ENCODE measurements at places on chromosomes 4 and X.

- DNase-seq: no peak
Measured at GRCh38 chrX:80602036-80602860, 182.0 kb downstream of the TENT5D start.

GRCh38 chr4:22413471-22413870 is 102.4 kb downstream of the ADGRA3 start:
- no peak for DNase-seq

DNA sequence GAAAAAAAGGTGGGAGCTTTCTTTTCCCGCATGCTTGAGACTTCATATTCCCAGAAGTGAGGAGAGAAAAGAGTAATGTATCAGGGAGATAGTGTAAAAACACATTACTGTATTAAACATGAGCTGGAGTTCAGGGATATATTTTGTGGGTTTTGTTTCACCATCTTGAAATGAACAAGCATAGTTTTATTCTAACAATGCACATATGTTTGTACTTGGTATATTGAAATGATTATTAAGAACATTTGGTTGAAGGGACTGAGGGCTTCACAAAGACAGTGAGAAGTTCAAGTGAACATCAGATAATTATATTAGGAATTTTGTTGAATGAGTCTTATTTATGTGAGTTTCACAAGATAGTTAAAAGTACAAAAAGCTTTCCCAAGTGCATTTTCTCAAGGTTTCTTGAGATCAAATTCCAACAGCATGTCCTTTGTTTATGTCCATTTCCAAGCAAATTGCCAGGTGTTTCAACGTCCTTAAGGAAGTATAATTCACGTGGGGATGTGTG is 368.8 kb downstream of the ANKRD50 start:
- DNase-seq: peak; percentile 25

DNA sequence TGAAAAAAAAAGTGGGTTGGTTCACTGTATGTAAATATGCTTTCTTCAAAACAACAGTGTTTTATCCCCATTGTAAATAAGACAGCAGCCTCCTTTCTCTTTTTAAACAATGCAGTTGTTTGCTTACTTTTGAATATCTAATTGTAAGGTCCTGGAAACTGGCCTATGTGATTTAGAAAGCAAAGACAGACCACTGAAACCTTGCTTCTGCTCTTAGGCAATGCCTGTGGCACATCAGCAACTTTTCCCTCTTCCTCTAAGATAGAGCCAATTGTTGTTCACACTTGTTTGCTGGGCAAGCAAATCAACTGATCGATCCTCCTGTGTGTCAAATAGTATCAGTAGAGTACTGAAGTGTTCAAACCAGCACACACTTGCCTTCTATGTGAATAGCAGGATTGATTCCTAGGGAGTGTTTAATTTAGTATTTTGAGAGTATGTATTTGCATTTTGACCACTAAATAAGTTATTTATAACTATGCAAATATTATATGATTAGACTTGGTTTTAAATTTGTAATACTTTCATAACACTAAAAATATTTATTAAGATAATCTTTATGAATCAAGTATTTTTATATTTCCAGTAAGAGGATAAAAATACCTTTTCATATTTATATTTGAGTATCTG is 55.4 kb upstream of the GRPR start:
- DNase-seq: no peak

DNA sequence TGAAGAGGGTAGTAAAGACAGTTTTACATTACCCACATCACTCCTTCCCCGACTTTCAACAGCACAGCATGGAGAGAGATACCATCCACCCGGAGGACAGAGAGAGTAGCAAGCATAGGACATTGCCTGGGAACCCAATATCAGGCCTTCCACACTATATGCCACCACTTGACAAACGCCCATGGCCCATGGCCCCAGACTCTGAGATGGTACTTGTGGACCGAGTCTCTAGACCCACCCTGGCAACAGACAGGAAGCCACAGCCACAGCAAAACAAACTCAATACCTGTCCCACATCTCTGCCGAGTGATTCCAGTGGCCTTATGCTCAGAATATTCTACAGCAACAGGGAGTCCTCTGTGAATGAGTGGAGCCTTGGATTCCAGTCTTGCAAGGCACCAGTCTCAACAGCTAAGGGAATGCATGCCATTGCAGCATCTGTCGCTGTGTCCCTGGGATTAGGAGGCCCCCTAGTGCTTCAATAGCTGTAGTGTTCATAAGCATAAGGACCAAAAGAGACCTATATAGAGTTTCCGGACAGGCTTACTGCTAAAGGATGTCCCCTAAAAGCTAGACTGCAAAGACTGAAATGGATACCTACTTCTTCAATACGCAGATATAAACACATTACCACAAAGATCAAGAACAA is 14.7 kb upstream of the CT55 start:
- peak; percentile 53 for DNase-seq

- peak; percentile 68 for DNase-seq
Measured at GRCh38 chrX:43750248-43750676, 94.2 kb downstream of the MAOA start.

- DNase-seq: no peak
Measured at GRCh38 chrX:44945736-44946135, 72.7 kb downstream of the KDM6A start.

DNA sequence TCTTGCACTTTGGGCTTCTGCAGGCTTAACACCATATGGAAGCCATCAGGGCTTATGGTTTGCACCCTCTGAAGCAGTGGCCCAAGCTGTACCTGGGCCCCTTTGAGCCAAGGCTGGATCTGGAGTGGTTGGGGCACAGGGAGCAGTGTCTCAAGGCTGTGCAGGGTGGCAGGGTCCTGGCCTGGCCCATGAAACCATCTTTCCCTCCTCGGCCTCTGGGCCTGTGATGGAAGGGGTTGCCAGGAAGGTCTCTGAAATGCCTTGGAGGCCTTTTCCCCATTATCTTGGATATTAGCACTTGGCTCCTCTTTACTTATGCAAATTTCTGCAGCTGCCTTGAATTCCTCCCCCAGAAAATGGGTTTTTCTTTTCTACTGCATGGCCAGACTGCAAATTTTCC is 134.7 kb upstream of the USP9X start:
- no peak for DNase-seq

- DNase-seq: peak; percentile 41
Measured at GRCh38 chr4:95510145-95510544, 38.6 kb downstream of the UNC5C start.

DNA sequence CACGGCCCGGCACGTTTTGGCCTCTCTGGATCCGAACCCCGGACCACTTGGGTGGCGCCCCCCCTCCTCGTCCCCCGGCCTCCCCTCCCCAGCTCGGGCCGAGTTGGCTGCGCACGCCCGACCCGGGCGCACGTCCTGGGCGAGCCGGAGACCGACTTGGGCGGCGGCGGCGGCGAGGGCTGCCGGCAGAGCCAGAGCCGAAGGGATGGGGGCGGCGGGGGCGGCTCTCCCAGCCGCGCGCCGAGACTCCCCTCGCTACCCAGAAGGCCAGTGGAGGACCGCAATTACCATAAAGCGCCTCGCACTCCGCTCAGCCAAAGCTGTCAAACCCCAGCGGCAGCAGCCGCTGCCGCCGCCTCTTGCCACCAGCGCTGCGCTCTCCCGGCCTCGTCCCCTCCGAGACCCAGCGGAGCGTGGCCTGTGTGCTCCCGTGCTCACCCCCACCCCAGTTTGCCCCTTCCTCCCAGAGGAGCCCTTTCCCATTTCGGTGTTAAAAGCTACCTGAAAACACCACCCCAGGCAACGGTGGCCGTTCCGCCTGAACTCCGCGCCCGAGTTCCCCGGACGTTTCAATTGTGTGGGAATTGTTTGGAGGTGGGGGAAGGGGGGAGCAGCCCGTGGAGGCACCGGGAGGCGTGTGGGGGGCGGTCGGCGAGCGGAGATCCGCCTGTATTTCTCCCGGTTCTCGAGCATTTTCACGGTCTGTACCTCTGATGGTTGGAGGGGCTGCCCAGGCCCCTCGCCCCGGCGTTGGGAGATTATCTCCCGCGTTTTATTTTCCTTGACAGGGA is 701 bp upstream of the BCOR start:
- DNase-seq: peak; percentile 63

DNA sequence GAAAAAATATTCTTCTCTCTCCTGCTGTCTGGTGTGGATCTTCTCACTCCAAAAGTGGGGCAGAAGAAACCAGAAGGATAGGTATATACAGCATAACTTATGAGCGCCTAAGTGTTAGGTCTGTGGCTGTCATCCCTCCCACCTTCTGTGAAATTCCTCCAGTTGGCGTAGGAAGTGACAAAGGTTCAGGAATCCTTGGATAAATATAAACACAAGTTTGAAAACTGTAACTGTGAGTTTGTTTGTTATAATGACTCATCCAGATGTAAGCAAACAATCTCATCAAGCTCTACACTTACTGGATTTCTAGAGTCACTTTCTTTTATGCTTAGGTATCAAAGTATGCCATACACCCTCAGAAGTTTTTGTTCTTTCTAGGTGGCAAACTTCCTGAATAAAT is 405.2 kb downstream of the FAT4 start:
- DNase-seq: peak; percentile 51

- DNase-seq: no peak
Measured at GRCh38 chrX:37752936-37753335, 26.9 kb upstream of the CYBB start.

DNA sequence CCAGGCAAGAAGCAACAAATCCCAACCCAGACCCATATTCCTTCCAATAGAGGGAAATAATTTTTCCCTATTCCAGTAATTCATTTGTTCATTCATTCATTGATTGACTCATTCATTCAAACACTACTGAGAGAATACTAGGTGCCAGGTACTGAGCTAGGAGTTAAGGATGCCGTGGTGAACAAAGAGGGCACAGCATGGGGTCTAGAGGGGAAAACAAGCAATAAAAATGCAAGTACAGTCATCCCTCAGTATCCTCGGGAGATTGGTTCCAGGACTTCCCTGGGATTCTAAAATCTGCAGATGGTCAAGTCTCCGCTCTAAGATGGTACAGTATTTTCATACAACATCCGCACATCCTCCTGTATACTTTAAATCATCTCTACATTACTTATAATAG is 18.7 kb downstream of the RASGEF1B start:
- DNase-seq: no peak

DNA sequence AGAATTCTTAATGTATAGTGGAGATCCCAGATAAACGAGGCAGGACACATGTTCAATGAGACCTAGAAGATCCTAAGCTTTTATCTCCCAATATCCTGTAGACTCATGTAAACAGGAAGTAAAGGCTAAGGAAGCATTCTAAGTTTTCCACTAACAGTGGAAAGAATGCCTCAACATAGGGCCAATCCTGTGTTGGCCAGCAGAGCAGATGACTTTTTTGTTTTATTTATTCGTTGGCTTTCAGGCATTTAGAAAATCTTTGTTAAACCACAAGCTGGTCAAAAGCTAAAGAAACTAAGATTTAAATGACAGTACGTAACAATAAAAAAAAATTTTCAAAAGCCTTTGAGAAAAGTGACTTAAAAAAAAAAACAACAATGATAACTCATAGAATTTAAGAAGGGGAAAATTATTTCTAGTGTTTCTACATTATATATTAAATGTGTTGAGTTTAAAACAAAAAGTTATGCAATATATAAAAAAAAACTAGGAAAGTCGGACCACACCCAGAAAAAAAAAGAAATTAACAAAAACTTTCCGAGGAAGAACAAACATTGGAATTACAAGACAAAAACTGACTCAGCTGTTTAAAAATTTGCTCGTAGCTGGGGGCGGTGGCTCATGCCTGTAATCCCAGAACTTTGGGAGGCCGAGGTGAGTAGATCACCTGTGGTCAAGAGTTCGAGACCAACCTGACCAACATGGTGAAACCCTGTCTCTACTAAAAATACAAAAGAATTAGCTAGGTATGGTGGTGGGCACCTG is 759.3 kb downstream of the FSTL5 start:
- peak; percentile 14 for DNase-seq

- DNase-seq: peak; percentile 8
Measured at GRCh38 chrX:8044947-8045346, 117.7 kb upstream of the PNPLA4 start.

DNA sequence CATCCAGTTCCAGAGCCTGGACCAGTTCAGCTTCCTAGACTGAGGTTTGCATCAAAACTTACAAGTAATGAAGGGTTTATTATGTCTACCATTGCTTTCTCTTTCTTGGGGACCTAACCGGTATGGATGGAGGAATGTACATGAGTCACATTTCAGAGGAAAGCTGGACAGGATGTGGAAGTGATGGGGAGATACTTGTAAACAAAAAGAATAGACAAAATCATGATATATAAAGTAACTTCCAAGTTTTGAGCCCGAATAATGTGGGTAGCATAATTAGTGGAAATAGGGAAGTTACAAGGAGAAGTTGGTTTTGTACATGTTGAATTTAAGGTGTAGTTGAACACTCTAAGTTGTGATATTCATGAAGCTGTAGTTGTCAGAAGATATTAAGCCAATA is 15.0 kb downstream of the FNIP2 start:
- peak; percentile 48 for DNase-seq

GRCh38 chrX:10612215-10612614 is 8.2 kb downstream of the MID1 start:
- peak; percentile 21 for DNase-seq
